ENCODE measurements at places on chromosomes 16 and 17.

DNA sequence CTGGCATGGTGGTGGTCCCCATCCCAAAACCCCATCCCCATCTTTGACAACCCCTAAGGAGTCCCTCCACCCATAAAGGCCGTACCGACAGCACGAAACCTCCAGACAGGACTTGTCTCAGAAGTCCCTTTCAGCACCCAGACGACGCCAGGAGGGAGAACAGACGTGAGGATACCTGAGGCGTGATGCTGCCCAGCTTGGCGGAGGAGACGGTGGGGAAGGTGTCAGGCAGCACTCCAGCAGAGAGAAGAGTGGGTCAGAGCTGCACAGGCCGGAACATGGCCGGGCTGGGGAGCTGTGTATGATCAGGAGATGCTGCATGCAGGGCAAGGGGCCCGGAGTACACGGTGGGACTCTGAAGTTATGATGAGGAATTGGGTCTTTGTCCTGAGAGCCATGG is 244.2 kb downstream of the GSG1L start:
- DNase-seq, result no peak

- no peak for DNase-seq
Measured at GRCh38 chr17:9982159-9982558, 77.1 kb upstream of the RCVRN start.

- peak; percentile 58 for DNase-seq
Measured at GRCh38 chr17:35947156-35947585, 3.7 kb upstream of the LYZL6 start.

- no peak for DNase-seq
Measured at GRCh38 chr17:791829-792228, 9.7 kb downstream of the MRM3 start.

GRCh38 chr16:76213860-76214259 is 63.3 kb upstream of the CNTNAP4 start:
- no peak for DNase-seq

GRCh38 chr16:54928016-54928356 is 2.7 kb upstream of the IRX5 start:
- peak; percentile 54 for DNase-seq

DNA sequence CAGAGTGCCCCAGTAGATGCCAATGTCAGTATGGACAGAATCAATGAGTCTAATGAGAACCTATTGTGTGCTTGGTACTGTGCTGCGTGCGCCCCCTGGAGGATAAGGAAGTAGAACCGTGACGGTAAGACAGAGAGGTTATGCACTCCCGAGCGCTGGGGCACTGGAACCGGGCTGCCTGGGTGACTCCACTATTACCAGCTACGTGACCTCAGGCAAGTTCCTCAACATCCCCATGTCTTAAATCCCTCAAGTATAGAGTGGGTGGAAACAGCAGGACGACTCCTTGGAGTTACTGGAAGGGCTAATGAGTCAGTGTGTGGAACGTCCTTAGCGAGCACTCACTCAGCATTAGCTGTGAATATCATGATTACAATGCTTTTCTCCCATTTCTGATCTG is 16.2 kb downstream of the CHST4 start:
- DNase-seq, result peak; percentile 40

- no peak for DNase-seq
Measured at GRCh38 chr17:17352836-17353624, 49.9 kb downstream of the NT5M start.

GRCh38 chr17:46120078-46120477 is 73.2 kb downstream of the KANSL1 start:
- DNase-seq, result no peak

- no peak for DNase-seq
Measured at GRCh38 chr17:40059729-40060475, 2.9 kb upstream of the THRA start.

GRCh38 chr16:20598832-20599469 is 22.8 kb upstream of the ACSM2B start:
- no peak for DNase-seq

DNA sequence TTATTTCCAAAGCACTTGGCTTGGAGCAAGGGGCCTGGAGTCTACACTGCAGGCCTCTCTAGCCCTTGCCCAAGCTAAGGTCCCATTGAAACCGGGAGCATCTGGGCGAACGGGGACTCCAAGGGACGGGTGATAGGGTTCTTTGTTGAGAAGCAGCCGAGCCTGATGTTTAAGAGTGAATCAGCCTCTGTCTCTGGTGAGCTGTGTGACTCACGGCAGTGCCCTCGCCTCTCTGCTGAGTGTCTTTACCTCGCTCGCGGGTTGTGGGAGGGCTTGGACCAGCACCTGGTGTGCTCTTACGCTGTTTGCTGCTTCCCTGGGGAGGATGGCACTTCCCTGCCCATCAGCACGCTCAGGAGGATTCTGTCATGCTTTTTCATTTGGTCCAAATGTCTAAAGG is 1.3 kb downstream of the HGS start:
- peak; percentile 84 for DNase-seq

GRCh38 chr16:66647866-66648265 is 43.4 kb downstream of the CMTM3 start:
- peak; percentile 9 for DNase-seq

DNA sequence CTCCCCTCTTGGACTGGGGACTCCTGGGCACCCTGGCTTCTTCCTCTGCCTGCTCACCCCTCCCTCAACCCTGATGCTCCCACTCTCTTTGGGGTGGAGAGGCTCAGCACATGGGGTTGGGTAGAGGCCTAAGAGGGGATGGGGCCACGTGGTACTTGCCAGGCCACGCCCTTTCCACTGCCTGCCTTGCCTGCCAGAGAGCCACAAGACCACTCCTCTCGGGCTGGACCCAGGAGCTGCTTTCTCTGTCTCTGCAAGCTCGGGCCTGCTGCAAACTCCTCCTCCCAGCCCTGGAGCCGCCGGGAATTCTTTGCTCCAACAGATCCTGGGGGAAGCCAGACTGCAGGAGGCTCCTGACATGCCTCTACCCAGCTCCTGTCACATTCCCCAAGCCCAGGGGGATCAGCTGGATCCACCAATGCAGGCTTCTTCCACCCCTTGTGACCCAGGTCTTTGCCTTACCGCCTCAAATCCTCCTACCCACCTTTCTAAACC is 11.8 kb downstream of the DLX4 start:
- DNase-seq, result no peak

- DNase-seq, result no peak
Measured at GRCh38 chr17:39600997-39601597, 6.6 kb downstream of the NEUROD2 start.

- no peak for DNase-seq
Measured at GRCh38 chr16:3212567-3212966, 22.4 kb downstream of the ZNF200 start.

DNA sequence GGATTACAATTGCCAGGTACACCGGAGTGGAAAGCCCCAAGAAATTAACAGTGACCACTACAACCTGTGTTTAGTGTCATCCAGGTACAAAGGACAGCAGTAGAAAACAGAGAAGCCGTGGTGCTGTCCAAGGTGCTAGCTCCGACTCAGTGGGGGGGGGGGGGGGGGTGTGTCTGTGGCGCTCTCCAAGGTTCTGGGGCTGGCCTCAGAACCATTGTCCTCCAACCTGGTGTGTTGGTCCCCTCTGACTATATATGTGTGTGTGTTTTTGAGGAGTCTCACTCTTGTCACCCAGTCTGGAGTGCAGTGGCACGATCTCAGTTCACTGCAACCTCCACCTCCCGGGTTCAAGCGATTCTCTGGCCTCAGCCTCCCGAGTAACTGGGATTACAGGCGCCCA is 5.8 kb upstream of the ZNF23 start:
- peak; percentile 41 for DNase-seq

DNA sequence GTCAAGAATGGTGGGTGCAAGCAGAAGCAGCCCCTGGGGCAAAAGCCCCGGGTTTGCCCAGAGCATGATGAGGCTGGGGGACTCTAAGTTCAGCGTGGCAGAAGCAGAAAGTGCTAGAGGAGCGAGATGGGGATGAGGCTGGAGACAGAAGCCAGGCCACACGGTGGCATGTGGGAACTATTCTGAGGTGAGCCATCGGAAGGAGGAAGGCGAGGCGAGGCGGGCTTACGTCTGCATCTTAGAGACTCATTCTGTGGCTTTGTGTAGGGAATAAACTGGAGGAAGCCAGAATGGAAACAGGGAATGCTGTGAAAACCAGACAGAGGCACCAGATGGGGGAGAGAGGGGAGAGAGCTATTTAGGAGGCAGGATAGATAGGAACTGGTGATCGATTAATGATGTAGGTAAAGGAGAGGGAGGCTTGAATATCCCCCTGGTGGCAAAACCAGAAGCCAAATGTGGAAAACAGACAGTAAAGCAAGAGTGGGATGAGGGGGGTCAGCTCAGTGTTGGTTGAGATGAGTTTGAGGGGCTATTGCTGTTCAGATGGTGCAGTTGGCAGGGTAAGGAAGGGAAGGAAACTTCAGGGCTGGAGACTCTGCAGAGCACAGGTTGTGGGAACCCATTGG is 3.1 kb upstream of the TNFSF13 start:
- no peak for DNase-seq

- DNase-seq, result no peak
Measured at GRCh38 chr16:8867216-8867931, 1.4 kb downstream of the CARHSP1 start.

DNA sequence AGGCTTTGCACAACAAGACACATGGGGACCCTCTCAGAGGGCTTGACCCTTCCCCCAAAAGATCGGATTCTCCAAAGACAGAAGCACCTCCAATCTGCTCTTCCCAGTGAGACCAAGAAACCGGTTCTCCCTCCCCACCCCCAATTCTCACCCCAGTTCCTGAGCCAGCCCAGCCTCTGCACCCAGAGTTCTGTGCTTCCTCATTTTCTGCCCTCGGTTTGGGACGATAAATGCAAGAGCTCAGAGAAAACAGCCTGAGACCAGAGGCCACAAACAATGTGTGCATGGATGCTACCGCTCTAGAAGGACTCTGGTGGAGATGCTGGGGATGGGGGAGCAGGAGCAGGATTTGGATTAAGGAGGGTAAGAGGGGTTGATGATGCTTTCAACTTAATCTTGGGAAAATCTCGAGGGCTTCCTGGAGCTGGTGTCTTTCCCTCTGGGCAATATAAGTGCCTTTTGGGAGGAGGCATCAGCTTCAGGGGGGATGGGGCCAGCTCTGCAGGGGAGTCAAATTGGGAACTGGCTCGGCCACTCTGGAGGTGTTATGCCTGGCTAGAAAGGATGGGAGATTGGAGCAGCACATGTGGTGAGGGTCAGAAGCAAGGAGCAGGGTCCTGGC is 6.0 kb downstream of the KRT15 start:
- DNase-seq, result no peak

Data from M059J (cell line).